Large intestine (tissue), 12 donors: ENCODE measurements at places on chromosomes 5 and 9. TPM values are rescaled to one million over a fixed set of nuclear protein-coding genes. Genes with fewer than 3 reads are reported as not detected.

DNA sequence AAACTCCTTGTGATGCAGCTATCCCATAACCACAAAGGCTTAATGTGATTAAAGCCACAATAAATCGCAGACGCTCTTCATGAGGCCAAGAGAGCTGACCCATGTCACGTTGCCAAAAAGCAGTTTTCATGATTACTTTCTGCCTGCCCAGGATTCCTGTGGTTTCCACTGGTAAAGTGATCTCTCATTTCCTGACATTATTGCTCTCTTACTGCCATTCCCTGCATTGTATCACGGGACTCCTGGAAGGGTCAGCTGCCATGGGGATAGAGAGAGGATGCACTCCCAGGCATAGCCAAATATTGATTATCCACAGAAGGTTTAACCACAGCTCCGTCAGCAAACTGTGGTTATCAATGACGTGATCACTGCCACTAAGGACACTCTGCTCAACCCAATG, 103.8 kb upstream of the SLC1A3 start:
- no peaks in the 10 kb centered on the region for H3K4me1 ChIP-seq
- no peaks in the 10 kb centered on the region for H3K27me3 ChIP-seq
- no peak for DNase-seq
- H3K27ac ChIP-seq: no peak overlapping the region
- H3K4me3 ChIP-seq: no peak overlapping the region
- H3K36me3 ChIP-seq: no peaks in the 10 kb centered on the region

GRCh38 chr5:132500931-132501628, 10.5 kb upstream of the IRF1 start:
- peak; percentile 96 for DNase-seq
- no peak overlapping the region for H3K4me3 ChIP-seq
- no peaks in the 10 kb centered on the region for H3K36me3 ChIP-seq
- H3K4me1 ChIP-seq: peaks cover 59% of the 10 kb centered on the region
- no peaks in the 10 kb centered on the region for H3K27me3 ChIP-seq

- peaks cover 29% of the 10 kb centered on the region for H3K4me1 ChIP-seq
- H3K36me3 ChIP-seq: no peaks in the 10 kb centered on the region
- no peak overlapping the region for H3K4me3 ChIP-seq
- DNase-seq: no peak
Observed at GRCh38 chr5:151219789-151220188, 4.1 kb downstream of the CCDC69 start.

DNA sequence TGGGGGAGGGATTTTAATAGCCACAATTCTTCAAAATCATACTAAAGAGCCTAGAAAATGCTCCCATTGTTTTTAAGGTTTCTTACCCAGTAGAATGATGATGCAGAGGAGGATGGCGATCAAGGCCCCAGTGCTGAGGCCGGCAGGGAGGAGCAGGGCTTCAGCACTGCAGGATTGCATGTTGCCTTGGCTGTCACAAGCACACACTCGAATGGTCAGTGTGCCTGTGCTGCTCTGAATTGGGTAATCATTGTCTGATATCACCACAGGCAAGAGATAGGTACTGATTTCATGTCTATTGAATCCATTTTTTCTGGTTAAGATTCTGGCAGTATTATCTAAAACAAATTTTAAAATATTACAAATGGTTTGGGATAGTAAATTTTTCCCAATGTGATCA, 153.3 kb downstream of the CDH10 start:
- H3K4me1 ChIP-seq: no peaks in the 10 kb centered on the region
- no peaks in the 10 kb centered on the region for H3K36me3 ChIP-seq
- no peak overlapping the region for H3K4me3 ChIP-seq
- DNase-seq: no peak
- no peaks in the 10 kb centered on the region for H3K27me3 ChIP-seq

GRCh38 chr9:2367970-2368369, 253.6 kb upstream of the VLDLR start:
- H3K27me3 ChIP-seq: no peaks in the 10 kb centered on the region
- no peaks in the 10 kb centered on the region for H3K36me3 ChIP-seq
- H3K4me1 ChIP-seq: no peaks in the 10 kb centered on the region
- DNase-seq: no peak
- H3K27ac ChIP-seq: no peak overlapping the region
- no peak overlapping the region for H3K4me3 ChIP-seq

GRCh38 chr9:83484990-83485389, 53.2 kb downstream of the FRMD3 start:
- no peak overlapping the region for H3K4me3 ChIP-seq
- no peak for DNase-seq
- no peaks in the 10 kb centered on the region for H3K4me1 ChIP-seq
- H3K36me3 ChIP-seq: no peaks in the 10 kb centered on the region
- H3K27me3 ChIP-seq: no peaks in the 10 kb centered on the region

- H3K4me3 ChIP-seq: no peak overlapping the region
- DNase-seq: no peak
- no peaks in the 10 kb centered on the region for H3K27me3 ChIP-seq
- no peaks in the 10 kb centered on the region for H3K36me3 ChIP-seq
Observed at GRCh38 chr9:30925635-30926034, 1458.8 kb upstream of the ACO1 start.

DNA sequence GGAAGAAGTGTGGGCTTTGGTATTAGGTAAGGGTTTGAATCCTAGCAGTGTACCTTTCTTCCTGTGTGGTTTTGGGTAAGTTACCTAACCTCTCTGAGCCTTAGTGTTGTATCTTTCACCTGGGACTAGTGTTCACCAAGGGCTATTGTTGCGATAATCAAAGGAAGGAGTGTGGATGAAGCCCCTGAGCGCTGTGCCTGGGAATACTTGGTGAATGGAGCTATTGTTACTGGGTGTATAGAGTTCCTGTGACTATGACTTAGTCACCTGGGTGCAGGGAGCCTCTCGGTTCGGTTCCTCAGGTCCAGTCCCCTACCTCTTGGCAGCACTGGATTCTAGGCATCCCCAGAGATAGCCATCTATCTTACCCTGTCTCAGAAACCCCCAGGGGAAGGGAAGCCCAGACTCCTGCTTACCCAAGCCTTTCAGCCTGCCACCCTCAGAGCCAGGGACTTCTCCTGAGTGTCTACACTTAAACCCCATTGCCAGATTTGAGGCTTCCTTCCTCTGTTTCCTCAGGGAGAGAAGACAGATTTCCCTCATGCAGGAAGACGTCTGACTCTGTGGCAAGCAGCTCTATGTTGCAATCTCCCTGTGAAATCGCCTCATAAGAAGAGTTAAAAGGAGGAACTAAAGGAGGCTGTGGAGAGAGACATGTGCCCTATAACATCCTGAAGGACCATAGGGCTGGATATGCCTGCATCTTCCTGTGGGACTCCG, 181.0 kb upstream of the PITX1 start:
- DNase-seq: no peak
- H3K4me1 ChIP-seq: peaks cover 3% of the 10 kb centered on the region
- peaks cover 2% of the 10 kb centered on the region for H3K27me3 ChIP-seq
- no peaks in the 10 kb centered on the region for H3K36me3 ChIP-seq
- no peak overlapping the region for H3K4me3 ChIP-seq

DNA sequence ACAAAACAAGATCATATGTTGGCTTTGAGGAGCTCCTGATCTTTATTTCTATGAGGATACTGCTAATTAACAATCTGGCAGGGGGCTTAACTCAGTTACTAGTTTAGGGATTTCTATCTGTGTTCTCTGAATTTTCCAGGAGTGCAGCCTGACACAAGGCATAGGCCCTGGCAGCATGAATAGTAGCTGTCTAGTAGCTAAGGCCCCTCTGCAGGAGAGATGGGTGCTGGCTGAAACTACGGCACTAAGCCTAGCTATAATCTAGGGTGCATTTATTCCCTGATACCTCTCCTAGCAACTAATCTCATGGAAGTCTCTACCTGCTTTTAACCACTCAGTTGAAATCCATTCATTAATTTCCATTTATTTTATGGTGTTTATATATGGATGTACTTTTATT, 268.2 kb downstream of the TMEM232 start:
- no peaks in the 10 kb centered on the region for H3K27me3 ChIP-seq
- H3K36me3 ChIP-seq: no peaks in the 10 kb centered on the region
- no peak overlapping the region for H3K27ac ChIP-seq
- no peak for DNase-seq

GRCh38 chr5:148599187-148599586, 55.1 kb downstream of the HTR4 start:
- no peak for DNase-seq
- H3K36me3 ChIP-seq: no peaks in the 10 kb centered on the region
- no peak overlapping the region for H3K4me3 ChIP-seq
- no peaks in the 10 kb centered on the region for H3K4me1 ChIP-seq

DNA sequence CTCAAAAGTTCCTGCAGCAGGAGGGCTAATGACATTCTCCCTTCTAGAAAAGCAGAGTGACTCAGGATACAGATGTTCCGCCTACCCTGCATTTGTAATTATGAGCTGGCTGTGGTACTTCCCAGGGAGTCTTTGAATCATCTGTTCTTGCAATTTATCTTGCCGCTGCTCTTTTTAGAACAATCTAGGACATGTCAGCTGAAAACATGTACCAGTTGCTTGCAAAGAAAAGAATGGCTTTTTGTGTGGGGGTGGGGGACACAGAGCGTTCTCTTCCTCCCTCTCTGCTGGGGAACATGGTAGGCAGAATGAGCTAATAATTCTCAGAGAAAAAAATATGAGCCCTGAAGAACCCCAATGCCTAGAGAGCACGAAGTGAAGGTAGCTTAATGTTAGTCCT, 51.7 kb upstream of the TUT7 start:
- H3K4me3 ChIP-seq: no peak overlapping the region
- no peaks in the 10 kb centered on the region for H3K27me3 ChIP-seq
- H3K4me1 ChIP-seq: peaks cover 13% of the 10 kb centered on the region
- H3K36me3 ChIP-seq: no peaks in the 10 kb centered on the region
- DNase-seq: no peak

DNA sequence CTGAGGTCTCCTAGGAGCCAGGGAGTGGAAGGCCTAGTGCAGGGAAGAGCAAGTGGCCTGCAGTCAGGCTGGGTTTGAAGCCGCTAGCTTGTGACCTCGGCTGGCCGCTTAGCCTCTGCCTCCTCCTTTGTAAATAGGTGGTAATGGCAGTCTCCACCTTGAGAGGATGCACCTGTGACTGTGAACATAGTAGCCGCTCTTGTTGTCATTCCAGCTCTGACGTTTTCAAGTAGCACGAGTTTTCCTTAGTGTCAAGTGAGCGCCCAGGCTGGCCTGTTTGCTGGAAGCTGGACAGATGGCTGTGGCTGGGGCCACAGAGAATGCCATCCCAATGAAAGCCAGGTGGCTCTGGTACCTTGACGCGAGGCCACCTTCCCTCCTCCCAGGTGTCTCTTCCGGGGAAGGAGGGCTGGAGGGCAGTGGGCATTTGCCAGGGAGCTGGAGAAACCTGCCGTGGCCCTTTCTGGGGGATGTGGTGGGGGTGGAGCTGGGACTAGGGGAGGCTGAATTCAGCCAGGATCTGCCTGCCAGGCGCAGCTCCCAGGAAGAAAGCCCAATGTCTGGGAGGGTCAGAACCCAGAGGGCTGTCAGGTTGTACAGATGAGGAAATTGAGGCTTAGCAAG, 2.5 kb downstream of the ASS1 start:
- peaks cover 9% of the 10 kb centered on the region for H3K36me3 ChIP-seq
- peak overlapping the region; percentile 96 for H3K4me3 ChIP-seq

GRCh38 chr5:1041225-1042143, 32.9 kb downstream of the NKD2 start:
- no peak overlapping the region for H3K27ac ChIP-seq
- no peak overlapping the region for H3K4me3 ChIP-seq
- peaks cover 6% of the 10 kb centered on the region for H3K36me3 ChIP-seq
- H3K4me1 ChIP-seq: no peaks in the 10 kb centered on the region
- no peak for DNase-seq

GRCh38 chr5:139104577-139105276, 93.4 kb downstream of the SIL1 start:
- no peak overlapping the region for H3K4me3 ChIP-seq
- H3K36me3 ChIP-seq: peaks cover 3% of the 10 kb centered on the region
- H3K27ac ChIP-seq: peak overlapping the region; percentile 12
- no peaks in the 10 kb centered on the region for H3K27me3 ChIP-seq
- no peaks in the 10 kb centered on the region for H3K4me1 ChIP-seq

DNA sequence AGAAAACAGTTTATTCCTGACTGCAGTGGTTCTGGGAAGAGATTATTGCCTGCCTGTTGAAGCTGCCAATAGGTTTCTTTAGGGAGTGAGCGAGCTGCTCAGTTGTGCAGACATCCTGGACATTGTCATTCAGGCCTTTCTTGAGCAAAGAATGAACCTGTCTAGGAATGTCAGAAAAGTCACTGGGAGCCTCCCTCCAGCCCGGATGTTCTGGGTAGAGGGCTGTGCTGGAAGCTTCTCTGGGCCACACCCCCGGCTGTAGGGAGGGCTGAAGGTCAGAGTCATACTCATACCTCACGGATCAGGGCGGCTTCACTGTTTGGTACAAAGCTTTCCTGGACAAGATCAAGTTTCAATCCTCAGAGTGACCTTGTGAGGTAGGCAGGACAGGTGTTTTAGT, 33.4 kb upstream of the TBC1D2 start:
- no peak overlapping the region for H3K4me3 ChIP-seq
- peak; percentile 72 for DNase-seq
- no peaks in the 10 kb centered on the region for H3K27me3 ChIP-seq

DNA sequence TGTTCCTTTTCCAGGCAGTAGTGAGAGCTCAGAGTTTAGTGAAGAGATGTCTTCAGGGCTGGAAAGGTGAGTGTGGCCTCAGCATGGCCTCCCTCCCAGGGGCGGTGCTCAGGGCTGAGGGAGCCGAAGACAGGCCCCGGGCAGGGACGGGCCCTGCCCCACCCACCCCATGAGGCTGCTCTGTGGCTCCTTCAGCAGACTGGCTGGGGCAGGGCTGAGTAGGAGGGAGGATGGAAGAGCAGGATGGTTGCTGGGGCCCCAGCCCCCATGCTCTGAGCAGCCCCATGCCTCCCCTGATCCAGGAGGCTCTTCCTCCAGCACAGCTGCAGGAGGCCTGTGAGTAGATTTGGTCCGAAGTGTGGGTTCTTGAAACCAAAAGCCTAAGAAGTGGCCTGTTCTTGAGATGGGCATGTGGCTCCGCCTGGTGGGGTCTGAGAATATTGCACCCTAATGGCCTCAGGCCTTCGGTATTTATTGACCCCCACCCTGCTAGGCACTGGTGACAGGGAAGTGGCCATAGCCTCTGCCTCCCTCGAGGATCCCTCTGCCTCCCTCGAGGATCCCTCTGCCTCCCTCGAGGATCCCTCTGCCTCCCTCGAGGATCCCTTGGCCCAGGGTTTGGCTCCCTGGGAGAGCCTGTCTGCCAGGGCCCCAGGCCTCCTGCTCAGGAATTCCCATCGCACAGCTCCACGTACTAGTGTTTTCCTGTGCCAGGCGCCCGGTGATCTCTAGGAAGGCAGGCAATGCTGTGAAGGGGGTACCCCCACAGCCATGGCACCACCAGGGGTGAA, 65.4 kb upstream of the GARNL3 start:
- H3K4me1 ChIP-seq: peaks cover 48% of the 10 kb centered on the region
- H3K27me3 ChIP-seq: no peaks in the 10 kb centered on the region
- DNase-seq: peak; percentile 90
- peaks cover 33% of the 10 kb centered on the region for H3K36me3 ChIP-seq
- no peak overlapping the region for H3K4me3 ChIP-seq
- H3K27ac ChIP-seq: peak overlapping the region; percentile 76

GRCh38 chr5:124913329-124913653, 166.9 kb upstream of the ZNF608 start:
- no peak for DNase-seq
- H3K36me3 ChIP-seq: no peaks in the 10 kb centered on the region
- no peaks in the 10 kb centered on the region for H3K27me3 ChIP-seq
- peaks cover 14% of the 10 kb centered on the region for H3K4me1 ChIP-seq
- H3K4me3 ChIP-seq: no peak overlapping the region

Gene HTR4
- 4.7 TPM for polyA plus RNA-seq

Gene NFIB
- polyA plus RNA-seq: 16.6 TPM

Gene SLC6A3
- polyA plus RNA-seq: 0.13 TPM

Gene FKTN
- 16.5 TPM for polyA plus RNA-seq

Gene FRMD3
- polyA plus RNA-seq: 4.4 TPM

Gene PRRX2
- 1.6 TPM for polyA plus RNA-seq

Gene PLPP7
- polyA plus RNA-seq: 1.1 TPM
